ENCODE measurements at places on chromosomes 7 and 10.
A peak's percentile ranks its signal among the peaks of the same experiment; 100 is the strongest.

- peak; percentile 48 for DNase-seq
Observed at GRCh38 chr7:437329-438251, 82.1 kb downstream of the PDGFA start.

DNA sequence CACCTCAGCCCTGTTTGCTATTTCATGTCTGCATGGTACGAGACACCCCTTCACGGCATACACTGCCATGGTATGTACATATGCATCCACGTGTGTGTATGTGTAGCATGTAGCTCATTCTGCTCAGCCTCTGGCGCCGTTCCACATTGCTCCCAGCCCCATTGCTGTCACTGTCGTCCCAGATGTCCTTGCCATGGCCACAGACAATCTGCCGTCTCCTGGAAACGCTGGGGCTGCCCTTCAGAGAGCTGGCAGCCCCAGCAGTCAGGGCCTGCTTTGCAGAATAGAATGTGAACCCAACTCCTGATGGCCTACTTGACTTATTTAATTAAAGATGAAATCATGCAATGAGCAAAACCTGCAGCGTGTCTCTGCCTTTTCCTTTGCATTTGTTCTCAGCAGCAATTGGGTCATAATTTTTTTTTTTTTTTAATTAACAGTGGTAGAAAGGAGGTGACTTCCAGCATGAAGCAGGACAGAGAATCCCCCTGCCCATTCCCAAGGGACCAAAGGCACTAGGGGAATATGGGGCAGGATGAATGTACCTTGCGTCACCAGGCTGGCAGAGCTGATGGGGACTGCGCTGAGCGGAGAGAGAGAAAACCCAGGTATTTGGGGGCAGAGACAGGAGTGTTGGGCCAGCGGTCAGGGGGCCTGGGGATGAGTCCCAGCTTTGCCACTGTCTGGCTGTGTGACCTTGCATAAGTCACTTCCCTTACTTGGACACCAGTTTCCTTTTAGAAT lies 49.2 kb downstream of the CHST3 start:
- no peak for DNase-seq

DNA sequence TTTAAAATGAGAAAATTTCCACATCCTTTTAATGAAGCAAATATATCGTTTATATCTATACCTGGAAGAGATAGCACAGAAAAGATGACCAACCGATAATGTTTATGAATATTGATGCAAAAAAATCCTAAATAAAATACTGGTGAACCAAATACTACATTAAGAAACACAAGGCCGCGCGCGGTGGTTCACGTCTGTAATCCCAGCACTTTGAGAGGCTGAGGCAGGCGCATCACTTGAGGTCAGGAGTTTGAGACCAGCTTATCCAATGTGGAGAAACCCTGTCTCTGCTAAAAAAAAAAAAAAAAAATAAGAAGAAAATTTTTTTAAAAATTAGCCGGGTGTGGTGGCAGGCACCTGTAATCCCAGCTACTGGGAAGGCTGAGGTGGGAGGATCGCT lies 25.8 kb downstream of the SHH start:
- DNase-seq = no peak

DNA sequence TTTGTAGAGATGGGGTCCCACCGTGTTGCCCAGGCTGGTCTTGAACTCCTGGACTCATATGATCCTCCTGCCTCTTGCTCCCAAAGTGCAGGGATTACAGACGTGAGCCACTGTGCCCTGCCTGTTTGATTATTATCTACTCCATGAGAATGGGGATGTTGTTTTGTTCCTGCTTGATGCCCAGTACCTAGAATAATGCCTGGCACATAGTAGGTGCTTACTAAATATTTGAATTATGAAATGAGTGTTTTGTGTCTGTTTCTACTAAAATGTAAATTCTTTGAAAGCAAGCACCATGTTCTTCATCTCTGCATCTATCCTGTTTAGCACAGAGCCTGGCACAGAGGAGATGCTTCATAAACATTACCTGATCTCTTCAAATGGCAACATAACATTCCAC lies 40.9 kb downstream of the ZNF783 start:
- DNase-seq = no peak

DNA sequence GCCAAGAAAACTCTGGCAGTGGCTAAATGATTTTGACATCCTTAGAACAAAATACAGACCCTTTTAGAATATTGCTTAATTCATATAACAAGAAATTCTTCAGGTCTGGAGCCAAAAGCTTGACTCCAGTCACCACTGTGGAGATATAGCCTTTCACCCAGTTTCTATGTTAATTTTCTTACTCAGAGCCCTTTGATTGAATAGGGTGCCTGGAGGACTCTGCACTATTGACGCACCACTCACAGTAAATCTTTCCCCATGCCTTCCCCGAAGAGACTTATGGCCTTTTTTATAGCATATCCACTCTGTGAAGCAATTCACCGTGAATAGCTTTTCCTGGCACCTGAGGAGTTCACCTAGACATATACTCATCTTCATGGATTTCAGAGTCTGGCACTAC lies 613.8 kb downstream of the ZWINT start:
- DNase-seq = no peak

GRCh38 chr10:129849853-129850252 lies 114.2 kb downstream of the EBF3 start:
- no peak for DNase-seq

DNA sequence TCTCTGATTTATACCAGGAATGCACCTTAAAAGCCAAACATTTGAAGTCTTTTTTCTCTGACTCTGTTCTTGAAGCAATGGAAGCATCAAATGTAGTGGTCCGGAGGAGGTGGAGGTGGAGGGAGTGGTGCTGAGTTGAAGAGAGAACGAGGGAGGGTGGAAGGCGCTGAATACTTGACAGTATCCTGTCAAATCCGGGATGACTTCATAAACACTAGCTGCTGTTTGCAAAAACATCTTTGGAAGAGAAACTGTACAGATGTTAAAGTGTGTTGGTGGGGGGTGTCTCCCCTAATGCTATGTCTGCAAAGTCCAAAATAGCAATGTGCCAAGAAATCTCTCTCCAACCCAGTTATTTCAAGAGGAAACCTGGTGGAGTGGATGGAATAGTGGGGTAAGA lies 328.5 kb upstream of the AUTS2 start:
- DNase-seq = no peak

DNA sequence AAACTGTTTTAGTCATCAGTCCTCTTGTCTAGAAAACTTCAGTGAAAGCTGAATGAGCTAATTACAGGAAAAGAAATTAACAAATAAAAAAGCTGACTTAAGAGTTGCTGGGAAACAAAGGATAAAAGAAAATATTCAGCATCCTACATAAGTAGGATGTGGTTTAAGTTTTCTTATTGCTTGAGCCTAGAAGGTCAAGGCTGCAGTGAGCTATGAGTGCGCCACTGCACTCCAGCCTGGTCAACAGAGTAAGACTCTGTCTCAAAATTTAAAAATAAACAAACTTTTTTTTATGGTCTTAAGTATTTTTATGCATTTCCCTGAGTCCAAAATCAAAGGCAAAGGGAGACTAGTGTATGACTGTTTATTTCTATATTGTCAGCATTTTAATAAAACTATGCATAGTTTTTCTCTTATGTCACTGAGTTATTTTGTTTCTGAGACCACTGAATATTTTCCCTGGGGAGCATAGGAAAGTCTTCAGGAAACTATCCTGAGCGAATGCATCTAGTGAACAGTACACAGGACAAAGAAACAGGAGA lies 40.0 kb upstream of the LRRN3 start:
- no peak for DNase-seq

Data from right kidney (tissue), 9 donors.